ENCODE measurements at places on chromosomes 5 and 9. TPM values are rescaled to one million over a fixed set of nuclear protein-coding genes. Genes with fewer than 3 reads are reported as not detected.

DNA sequence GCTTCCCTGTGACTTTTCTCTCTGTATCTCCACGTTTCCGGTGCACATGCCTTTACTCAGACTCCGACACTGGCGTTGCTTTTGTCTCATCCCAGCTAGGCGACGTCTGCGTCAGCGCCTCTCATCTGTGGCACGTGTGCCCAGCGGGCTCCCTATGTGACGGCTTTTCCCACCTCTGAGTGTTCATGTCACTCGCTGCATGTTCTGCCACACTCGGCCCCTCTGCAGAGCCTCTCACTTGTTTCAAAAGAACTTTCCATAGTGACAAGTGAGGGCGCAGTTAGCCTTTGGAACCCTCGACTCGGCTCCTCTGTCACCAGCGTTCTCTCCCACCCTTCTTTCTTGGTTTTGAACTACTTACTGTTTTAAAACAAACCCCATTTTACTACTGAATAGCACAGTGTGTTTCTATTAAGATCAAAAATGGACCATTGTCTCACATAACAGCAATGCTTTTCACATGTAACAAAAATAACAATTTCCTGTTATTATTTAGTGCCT, 113.4 kb upstream of the CACNA1B start:
- DNase-seq: no peak

Gene GPR150
- 0.27 TPM for total RNA-seq

Gene CDC26
- 31.1 TPM for total RNA-seq

- DNase-seq: no peak
Measured at GRCh38 chr5:71972777-71973473, 134.3 kb upstream of the MAP1B start.

Gene OTP
- total RNA-seq: not detected

- DNase-seq: no peak
Measured at GRCh38 chr5:966345-966710, 42.3 kb upstream of the NKD2 start.

Gene FTMT
- not detected for total RNA-seq

DNA sequence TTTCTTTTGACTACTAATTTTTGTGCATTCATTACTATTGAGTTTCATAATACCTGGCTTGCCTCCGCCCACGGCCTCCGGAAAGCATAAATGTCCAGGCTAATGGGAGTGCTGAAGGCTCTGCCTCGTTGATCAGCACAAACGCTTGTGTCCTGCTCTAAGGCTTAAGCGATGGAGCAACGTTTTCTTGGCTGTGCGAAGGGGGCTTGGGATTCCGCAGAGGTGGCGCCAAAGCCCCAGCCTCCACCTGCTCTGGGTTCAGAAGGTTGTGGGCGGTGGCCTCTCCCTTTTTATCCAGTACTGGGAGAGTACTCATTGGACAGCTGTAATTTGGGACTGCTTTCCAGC, 19.7 kb downstream of the ANXA2R start:
- DNase-seq: peak; percentile 32

DNA sequence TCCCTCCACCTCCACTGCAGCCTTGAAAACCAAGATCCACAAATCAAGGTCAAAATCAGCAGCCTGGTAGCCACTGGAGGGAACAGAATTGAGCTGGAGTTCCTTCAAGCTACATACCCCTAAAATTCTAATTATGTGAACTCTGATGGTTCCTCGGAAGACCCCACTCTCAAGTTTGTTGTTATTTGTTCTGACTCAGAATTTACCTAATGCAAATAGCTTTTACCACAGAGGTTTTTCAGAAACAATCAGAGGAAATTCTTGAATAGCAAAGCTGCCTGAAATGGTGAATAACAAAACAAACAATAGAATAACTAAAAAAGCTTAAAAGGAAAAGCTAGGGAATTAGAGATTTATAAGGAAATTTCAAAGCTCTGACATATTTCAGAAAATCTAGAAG, 220.0 kb downstream of the CDH18 start:
- DNase-seq: no peak

DNA sequence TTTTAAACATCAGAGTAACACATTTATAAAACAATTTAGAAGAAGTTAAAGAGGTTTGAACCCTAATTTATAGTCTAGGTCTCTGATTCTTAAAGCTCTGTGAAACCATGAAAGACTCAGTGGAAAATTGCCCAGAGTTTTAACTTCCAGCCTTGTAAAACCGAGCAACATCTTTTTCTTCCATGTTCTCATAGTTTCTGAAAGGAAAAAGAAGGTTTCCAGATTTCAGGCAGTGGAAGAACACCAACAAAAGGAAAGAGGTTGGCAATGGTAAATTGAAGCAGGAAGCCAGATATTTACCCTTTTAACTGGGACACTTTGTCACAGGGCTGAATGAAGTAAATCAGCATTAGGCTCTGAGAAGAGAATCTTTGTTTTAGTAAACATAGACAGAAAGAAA, 1999.3 kb downstream of the MAT2B start:
- DNase-seq: no peak

DNA sequence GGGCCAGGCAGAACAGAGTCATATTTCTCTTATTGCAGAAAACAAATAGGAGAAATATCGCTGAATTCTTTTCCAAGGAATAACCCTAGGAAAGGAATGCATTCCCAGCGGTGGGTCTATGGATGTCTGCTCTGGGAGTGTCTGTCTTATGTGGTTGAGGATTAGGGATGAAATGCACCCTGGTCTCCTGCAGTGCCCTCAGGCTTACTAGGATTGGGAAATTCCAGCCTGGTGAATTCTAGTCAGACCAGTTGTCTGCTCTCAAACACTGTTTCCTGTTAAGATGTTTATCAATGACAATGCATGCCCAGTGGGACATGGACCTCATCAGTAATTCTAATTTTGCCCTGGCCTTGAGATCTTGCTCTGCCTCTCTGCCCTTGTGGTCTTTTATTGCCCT, 136.1 kb upstream of the ELAVL2 start:
- DNase-seq: no peak

Gene ADAMTS13
- 4.2 TPM for total RNA-seq

Gene LCN15
- total RNA-seq: not detected

DNA sequence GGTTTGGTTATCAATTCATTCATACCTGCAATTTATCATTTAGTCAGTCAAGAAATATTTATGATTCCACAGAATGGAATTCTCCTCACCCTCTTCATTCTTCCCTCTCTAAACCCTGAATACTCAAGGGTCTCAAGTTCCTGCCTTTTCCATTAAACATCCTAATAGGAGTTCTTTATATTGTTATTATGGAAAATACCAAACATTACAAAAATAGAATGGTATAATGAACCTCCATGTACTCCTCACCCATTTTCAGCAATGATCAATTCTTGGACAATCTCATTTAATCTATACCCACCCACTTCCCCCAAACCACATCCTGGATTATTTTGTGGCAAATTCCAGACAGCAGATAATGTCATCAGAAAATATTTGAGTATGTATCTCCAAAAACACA, 74.5 kb downstream of the ADAMTS12 start:
- no peak for DNase-seq

DNA sequence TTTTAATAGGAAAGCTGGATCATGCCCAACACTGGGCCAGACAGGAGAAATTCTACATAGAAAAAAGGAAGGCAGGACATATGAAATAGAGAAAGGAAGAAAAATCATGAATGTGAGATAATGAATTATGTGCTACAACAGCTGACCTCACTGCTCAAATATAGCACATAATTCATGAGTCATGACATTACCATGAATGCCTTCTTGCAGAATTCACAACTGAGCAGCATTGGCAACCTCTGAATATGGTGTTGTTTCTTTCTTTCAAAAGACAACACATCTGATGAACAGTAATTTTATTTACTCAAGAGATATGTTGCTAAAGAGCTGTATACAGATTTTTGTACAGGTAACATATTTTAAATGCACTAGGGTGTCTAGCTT, 34.4 kb downstream of the APBA1 start:
- no peak for DNase-seq

- no peak for DNase-seq
Measured at GRCh38 chr5:143131972-143132371, 271.5 kb downstream of the NR3C1 start.

Gene PPP1R2B
- total RNA-seq: not detected

Gene ADAMTS6
- total RNA-seq: 0.77 TPM

DNA sequence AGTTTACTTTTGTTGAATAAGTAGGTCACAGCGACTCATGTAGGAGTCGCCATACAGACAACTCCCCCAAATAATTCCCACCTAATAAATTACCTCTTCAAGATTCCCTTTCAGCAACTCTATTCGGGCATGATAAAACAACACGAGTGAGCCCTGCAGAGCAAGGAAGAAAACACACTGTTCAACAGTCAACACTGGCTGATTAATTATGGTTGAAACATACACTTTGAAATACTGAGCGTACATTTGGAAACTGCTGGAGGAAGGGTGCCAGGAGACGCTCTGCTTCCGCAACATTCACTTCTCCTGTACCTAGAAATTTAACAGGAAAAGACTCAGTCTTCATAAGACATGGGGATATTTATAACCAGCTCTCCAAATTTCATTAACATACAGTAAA, 117.5 kb downstream of the TTC39B start:
- no peak for DNase-seq

DNA sequence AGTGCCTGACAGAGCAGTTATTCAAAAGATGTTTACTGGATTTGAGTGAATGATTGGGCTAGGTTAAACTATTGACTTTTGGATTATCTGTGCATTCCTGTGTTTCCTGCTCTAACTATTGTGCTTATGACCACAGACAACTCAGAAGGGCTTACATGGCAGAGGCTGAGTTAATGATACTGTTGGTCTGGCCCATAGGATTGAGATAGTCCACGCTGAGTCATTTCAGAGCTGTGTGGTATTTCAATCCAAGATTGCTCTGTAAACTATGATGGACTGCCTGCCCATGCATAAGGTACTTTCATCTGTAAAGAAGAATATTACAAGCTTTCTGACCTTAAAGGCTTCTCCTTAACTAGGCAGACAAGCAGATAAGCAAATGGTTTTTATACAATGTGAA, 49.1 kb upstream of the SLIT3 start:
- DNase-seq: no peak

- no peak for DNase-seq
Measured at GRCh38 chr9:80664327-80665210, 1024.8 kb downstream of the TLE1 start.

Gene NTRK2
- total RNA-seq: 2.3 TPM

Gene PCDHGA4
- 1.4 TPM for total RNA-seq

DNA sequence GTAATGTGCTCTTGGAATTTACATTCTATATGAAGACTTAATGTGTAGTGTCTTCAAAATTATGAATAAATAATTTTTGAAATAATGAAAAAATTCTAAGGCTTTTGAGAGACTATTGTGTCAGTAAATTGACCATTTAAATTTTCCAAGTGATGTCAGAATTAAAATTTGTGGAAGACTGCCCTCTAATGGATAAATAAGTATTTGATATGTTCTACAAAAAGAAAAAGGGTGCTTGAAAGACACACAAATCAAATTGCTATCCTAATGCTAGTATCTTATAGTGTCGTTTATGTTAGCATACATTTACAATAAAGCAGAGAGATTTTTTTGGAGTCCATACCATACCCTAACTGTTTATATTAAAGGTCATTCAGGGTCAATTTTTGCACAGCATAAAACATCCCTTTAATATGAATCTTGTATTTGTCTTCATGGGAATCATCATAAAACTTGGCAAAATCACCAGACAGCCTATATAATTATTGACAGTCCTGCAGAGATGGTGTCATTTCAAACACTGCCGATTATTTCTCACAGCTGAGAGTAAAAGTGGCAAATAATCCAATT, 120.8 kb upstream of the SLC27A6 start:
- no peak for DNase-seq

Gene BTNL9
- 5.3 TPM for total RNA-seq

Gene PDZD2
- 2.3 TPM for total RNA-seq

DNA sequence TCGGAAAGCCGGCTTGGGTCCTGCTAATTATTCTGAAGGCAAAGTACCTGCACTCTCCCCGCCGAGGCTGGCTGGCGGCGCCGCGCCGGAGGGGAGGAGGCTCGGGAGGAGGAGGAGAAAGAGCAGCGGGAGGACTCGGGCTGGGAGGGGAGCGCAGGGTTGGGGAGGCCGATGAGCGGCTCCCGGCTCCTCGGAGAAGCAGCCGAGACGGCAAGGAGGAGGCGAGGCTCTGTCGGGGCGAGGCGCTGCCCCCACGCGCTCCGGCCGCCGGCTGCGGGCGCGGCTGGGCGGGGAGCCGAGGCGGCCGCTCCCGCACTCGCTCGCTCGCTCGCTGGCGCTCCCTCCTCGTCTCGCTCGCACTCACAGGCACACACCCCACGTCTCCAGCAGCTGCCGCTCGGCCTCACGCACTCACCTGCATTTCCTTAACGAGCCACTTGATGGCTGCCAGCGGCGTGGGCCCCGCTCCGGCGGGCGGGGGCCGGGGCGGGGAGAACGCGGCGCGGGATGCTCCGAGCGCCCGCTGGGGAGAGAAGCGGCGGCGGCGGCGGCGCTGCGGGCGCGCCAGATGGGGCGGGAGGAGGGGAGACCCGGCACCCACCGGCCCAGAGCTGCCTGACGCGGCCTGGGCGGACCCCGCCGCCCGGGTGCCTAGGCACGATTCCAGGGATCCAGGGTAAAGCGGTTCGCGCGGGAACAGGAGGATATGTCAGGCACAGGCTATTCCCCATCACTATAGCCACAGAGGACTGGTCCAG, at the start of gene PTPRD:
TSS of gene PTPRD (minus strand) at position 362 of the 758 bp plus-strand sequence.
- DNase-seq: peak; percentile 38

Gene ARHGEF39
- total RNA-seq: 34.0 TPM

DNA sequence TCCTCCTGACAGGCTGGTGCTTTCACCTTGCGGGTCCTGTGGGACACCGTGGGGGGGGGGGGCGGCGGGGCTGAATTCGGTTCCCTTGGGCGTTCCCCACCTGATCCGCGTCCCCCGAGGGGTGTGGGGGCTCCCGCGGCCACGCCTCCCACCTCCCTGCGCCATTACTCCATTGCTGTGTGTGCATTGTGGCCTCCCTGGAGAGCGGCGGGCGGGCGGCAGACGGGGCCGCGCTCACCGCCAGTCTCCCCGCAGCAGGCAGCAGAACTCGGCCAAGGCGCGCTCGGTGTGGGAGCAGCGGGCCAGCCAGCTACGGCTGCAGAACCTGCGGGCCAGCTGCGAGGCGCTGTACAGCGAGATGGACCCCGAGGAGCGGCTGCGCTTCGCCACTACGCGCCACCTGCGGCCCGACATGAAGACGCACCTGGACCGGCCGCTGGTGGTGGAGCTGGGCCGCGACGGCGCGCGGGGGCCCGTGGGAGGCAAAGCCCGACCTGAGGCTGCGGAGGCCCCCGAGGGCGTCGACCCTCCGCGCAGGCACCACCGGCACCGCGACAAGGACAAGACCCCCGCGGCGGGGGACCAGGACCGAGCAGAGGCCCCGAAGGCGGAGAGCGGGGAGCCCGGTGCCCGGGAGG, 145.3 kb downstream of the CACNA1B start:
- no peak for DNase-seq

- DNase-seq: no peak
Measured at GRCh38 chr5:149147676-149148075, 6.4 kb downstream of the ABLIM3 start.

Gene ZBED3
- total RNA-seq: 12.6 TPM

DNA sequence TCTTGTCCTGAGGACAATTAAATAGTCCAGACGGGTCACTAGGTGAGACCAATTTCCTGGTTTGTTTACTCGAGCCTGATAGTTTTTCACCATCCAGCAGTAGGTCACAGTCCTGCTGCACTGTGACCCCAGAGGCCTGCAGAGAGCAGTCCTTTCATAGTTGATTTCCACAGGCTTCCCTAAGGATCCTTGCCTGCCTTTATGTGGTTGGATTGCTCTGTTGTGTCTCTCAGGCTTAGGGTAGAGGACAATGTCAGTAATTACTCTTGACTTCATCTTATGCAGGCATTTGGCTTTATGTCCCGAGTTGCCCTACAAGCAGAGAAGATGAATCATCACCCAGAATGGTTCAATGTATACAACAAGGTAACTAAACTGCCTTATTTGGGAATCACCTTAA, 9.0 kb upstream of the CATSPER3 start:
- DNase-seq: no peak

GRCh38 chr5:139410121-139410992, 6.5 kb upstream of the SPATA24 start:
- DNase-seq: no peak

Measured in colonic mucosa (tissue), 4 donors.